ENCODE measurements at places on chromosomes 1 and 21.

- no peak for DNase-seq
These were observed 1.1 kb downstream of the EFNA3 start for GRCh38 chr1:155079487-155080311.

DNA sequence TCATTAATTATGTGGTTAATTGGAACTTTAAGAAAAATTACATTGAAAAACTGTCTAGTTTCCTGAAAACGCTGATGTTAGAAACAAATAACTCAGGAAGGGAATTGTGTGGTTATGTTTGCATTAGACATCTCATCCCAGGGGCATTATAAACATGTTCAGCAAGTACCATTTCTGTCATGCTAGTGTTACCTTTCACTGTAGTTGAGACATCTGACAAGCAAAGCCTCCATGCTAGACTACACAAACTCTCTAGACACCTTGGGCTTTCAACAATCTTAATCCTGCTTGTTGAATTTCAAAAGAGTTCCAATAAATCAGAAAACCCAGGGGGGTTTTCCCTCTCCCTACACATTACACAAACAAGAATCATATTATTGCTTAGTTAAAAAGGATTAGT is 536.8 kb downstream of the KCNT2 start:
- no peak for DNase-seq

DNA sequence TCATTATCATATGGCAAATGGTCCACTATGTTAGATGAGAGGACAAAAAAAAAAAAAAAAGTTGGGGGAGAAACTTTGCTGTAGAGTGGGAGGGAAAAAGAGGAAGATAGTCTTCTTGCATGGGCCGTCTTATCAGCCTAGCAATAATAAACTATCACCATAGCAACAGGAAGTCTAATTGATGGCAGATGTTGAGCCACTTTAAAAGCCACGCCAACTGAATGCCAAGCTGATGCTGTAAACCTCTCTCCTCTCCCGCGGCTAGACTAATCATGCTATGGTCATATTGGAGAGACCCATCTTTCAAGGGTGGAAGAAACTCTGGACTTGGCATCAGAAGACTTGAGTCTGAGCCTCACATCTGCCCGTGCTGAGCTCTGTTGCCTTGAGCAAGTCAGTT is 122.2 kb upstream of the HOOK1 start:
- peak; percentile 88 for DNase-seq

GRCh38 chr1:75539230-75540116 is 71.4 kb downstream of the SLC44A5 start:
- DNase-seq = no peak

- peak; percentile 99 for DNase-seq
These were observed at the start of gene TOMM20 for GRCh38 chr1:235128456-235129328. Gene TOMM20 (minus strand): TSS chr1:235128837. CDS start chr1:235128715, 122 bp downstream.

- DNase-seq = no peak
These were observed 853 bp upstream of the ATP1A1 start for GRCh38 chr1:116372191-116372590.

DNA sequence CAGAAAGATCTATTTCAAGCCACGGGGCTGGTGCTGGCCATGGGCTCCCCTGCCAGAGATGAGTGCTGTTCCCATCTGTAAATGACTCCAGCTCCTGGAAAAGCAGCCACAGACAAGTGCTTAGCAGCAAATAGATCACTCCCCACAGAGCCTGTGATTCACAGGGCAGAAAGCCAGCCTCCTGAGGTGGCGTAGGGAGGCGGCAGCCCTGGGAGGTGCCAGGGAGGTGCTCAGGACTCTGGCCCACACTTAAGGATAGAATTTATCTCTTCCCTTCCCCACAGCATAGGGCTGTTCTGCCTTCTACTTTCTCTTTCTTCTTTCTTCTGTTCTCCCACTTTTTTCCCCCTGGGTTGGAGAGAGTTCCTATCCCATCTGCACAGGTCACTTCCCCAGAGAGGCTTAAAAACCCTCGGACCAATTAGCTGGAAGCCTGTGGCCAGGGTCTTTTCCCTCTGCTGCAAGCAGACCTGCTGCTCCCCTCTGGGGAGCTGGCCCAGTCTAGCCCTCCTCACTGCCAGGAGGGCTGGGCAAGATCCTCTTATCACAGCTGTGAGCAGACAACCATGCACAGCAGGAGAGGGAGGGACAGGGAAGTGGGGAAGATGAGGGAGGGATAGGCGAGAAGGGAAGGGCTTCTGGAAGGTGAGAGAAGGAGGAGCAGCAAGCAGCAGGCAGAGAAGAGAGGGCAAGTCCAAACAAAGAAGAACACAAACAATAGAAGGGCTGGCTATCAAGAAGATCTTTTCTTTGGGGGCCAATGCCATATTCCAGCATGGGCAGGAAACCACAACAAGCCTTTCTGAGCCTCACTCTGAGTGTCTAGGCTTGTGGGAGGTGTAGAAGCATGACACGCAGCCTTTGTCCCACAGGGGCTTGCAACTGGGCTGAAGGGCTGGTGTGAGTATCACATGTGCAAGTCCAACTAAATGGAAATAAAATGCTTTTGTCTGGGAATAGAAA is 41.0 kb downstream of the KCND3 start:
- DNase-seq = no peak

DNA sequence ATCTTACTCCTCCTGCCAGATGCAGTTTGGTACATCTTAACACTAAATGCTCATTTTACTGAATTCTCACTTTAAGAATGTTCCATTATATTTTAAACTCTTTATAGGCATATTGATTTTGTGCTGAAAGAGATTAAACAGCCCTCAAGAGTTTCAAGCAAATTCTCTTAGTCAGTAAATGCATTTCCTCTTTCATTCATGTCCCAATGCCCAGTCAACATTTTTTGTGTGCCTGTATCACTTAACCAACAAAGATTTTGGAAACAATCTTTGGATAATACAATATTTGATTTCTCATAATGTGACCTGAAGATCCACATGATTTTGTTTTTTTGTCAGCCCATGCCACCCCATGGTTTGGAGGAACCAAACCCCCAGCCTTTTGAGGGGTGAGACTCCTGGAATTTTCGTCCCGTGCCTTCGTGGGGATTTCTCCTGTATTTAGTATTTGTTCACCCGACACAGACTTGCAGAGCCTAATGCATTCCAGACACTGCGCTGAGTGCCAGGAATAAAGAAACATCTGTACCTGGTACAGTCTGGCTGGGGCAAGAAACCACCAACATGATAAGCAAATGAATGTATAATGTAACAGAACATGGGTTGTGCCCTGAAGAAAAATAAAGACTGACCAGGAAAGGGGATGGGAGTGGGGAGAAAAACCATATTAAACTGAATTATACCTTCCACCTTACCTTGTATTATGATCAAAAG is 47.1 kb upstream of the ETS2 start:
- no peak for DNase-seq

DNA sequence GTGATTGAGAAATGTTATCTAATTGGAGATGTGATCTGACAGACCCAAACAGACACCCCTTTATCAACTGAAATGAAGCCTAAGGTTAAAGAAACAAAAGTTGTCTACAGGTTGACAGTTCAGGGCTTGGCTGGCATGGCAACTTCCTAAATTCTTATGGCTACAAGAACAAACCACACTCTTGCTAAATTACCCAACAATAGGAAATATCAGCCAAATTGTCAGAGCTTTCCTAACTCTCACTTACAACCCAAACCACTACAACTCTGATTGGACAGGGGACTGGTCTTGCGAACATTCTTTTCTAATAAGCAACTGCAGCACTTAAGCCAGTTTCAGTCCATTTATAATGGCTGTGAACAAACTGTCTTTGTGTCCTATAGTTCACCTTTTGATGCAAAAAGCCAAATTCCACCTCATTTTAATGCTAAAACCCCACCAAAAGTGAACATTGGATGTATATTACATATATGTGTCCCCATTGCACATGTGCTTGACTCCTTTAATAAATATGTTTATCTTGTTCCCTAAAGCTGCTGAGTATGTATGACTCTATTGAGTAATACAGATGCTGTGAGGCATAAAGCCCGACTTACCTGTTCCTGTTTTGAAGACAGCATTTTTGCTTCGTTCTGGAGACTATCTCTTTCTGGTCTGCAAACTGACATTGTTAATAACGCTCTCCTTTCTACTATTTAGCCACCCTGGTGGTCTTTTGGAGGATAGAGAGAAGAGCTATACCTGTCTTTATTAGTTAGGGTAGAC is 101.3 kb upstream of the HMCN1 start:
- DNase-seq = no peak

DNA sequence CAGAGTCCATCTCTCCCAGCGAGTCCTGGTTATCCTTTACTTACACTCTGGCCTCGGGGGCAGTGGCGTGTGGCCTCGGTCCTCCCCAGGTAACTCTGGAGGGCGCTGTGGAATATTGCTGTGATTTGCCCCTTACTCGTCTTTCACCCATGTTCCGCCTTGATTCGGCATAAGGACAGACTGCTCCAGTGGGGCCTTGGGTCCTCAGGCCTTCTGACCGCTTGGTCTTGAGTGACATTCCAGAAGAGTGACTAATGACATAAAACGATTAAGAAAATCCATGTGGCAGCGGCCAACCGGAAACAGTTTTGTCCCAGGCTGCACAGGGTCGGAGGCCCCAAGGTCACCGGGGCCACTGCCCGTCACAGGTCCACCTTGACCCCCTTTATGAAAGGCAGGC is 11.0 kb downstream of the ICMT start:
- DNase-seq = no peak

- no peak for DNase-seq
These were observed 91.2 kb downstream of the APP start for GRCh38 chr21:26079366-26079765.

- DNase-seq = no peak
These were observed 5.3 kb downstream of the FCER1A start for GRCh38 chr1:159307346-159308020.

GRCh38 chr1:226825037-226825745 is 45.2 kb upstream of the PSEN2 start:
- no peak for DNase-seq

DNA sequence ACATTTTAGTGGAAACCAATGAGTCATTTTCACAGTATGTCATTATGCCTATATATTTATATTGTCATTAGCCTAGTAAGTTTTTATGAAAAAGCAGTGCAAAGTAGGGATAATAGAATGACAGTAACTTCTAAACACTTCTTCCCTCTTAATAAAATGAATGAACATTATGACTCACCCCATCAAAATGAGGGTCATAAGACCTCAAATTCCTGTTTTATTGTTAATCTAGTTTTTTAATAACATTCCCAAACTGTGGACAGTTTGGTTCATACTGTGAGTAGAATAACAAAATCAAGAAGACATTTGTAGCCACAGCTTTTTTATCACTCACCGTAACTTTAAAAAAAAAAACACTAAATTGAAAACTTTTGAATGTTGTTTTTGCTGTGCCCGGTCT is 160.5 kb downstream of the LRRC40 start:
- no peak for DNase-seq

GRCh38 chr21:17003258-17003615 is 509.6 kb upstream of the CXADR start:
- DNase-seq = peak; percentile 32

DNA sequence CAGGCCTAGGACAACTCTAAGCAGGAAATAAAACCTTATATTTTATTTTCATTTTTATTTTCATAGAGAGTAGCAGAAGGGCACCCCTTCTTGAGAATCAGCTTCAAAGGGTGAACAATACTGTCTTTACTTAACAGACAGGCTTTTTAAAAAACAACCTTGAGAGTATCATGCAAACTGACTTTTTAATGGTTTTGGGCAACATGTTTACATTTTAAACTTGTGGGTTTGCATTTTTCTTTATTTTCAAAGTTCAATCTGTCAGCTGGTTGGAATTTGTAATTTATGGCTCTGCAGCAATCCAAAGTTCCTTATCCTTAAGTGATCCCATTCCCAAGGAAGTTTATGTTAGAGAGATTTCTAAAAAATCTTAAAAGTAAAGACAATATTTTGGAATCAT is 392.3 kb upstream of the ADAMTS5 start:
- DNase-seq = no peak

DNA sequence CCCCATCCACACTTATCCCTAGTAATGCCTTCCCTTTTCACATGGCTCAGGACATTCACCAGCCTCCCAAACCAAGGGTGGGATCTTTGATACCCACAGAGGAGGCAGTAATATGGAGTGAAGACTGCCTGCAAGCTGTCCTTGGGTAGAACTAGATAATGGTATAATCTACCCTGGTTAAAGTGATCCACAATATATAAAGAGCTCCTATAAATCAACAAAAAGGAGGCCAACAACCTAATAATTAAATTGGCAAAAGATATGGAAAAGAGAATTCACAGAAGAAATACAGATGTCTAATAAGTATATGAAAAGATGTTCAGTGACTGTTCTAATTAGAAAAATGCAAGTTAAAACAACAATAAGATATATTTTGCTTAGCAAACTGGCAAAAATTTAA is 30.7 kb upstream of the SPOCD1 start:
- DNase-seq = no peak

GRCh38 chr1:88736633-88737248 is 52.7 kb downstream of the PKN2 start:
- DNase-seq = no peak

DNA sequence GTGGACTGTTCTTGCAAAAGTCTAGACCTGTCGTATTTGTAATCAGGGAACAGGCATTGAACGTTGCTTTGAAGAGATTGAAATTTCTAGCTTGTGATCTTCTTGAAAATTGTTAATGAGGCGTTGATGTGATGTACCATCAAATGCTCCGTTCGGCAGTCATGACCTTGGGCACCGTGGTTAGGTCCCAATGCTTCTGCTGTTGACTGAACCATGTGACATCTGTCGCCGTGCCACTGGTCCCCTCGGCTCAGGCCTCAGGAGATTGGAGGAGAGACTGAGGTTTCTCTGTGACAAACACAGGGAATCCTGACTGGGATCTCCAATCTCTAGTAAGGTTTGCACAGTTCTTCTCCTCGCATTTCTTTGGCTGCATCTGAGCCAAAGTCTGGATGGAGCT is 18.1 kb upstream of the KCNAB2 start:
- DNase-seq = no peak

- no peak for DNase-seq
These were observed 56.0 kb upstream of the CCDC190 start for GRCh38 chr1:162916821-162917613.

DNA sequence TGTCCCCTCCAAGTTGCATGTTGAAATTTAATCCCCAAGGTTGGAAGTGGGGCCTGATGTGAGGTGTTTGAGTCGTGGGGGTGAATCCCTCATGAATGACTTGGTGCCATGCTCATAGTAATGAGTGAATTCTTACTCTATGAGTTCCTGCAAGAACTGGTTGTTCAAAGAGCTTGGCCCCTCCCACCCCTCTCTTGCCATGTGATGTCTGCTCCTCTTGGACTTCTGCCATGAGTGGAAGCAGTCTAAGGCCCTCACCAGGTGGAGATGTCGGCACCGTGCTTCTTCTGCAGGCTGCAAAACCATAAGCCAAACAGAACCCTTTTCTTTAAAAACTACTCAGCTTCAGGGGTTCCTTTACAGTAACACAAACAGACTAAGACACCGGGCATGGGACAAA is 14.3 kb downstream of the G0S2 start:
- no peak for DNase-seq
